Epithelial cell of esophagus (primary cell): ENCODE measurements at places on chromosomes 4 and X.
A peak's percentile ranks its signal among the peaks of the same experiment; 100 is the strongest.

DNA sequence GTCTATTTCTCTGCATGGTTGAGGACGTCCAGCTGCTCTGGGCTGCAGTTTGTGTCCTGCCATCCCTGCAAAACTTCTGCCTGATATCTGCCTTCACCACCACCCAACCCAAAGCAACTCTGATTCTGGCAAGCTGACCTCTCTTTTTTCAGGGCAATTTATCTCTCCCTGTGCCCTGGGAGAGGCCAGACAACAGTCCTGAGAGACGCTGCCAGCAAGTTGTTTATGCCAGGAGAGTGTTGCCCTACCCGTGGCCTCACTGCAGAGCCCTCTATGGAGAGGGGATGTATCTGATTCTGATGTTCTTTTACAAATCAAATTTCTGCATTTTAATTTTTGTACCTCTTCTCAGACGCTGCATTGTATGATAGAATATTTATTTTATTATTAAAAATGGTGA is 36.6 kb upstream of the BRWD3 start:
- no peak for DNase-seq

GRCh38 chr4:8647626-8648025 is 55.1 kb downstream of the CPZ start:
- no peak for DNase-seq

DNA sequence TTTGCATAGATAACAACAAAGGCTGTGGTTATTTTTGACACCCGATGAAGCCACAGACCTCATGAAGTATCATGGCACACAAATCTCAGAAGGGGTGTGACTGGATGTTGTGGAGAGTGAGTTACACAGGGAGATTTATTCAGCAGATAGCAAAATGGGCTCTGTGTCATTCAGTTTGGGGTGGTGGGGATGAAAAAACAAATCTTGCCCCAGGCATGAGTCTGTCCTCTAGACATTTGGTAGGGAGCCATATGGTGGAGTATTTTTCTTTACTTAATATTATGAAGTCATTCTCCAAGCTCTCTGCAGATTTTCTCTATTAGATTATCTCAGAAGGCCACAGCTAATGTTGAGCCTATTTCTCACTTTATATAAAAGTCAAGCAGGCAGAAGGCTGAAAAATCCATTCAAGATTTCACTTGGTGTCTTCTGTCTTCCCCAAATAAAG is 277.1 kb upstream of the TENM3 start:
- peak; percentile 17 for DNase-seq

- peak; percentile 15 for DNase-seq
Measured at GRCh38 chr4:23458054-23458453, 431.8 kb downstream of the PPARGC1A start.

DNA sequence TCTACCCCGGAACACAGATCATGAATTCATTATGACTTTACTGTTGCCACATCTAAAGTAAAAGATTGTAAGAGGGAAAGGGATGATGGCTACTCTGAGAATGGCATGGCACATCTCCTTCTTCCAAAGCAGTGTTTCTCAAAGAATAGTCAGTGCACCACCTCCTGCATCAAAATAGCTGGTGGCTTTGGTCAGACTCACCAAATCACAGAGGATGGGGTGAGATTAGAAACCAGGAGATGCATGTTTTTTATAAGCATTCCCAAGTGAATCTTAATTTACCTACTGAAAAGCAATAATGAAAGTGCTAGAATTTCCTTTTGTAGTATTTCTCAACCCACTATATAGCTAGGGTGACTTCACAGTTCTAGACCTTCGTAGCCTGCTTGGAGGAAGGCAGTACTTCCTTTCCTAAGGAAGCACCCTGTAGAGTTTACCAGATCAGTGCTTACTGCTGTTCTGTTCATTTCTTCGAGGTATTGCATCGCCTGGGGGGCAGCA is 340.8 kb upstream of the KLF3 start:
- no peak for DNase-seq

- no peak for DNase-seq
Measured at GRCh38 chr4:37132351-37132974, 112.1 kb upstream of the NWD2 start.

DNA sequence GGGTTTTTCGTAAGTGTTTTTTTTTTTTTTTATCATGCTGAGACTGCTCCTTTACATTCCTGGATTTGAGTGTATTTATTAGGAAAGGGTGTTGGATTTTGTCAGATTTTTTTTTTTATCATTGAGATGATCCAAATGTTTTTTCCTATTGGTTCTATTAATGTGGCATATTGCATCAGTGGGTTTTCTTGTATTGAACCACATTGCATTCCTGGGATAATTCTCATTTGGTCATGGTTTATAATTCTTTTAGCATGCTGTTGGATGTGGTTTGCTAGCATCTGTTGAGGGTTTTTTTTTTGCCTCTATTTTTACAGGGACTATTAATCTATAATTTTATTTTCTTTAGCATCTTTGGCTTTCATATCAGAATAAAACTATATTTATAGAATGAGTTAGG is 28.8 kb downstream of the COL4A5 start:
- DNase-seq, result no peak

DNA sequence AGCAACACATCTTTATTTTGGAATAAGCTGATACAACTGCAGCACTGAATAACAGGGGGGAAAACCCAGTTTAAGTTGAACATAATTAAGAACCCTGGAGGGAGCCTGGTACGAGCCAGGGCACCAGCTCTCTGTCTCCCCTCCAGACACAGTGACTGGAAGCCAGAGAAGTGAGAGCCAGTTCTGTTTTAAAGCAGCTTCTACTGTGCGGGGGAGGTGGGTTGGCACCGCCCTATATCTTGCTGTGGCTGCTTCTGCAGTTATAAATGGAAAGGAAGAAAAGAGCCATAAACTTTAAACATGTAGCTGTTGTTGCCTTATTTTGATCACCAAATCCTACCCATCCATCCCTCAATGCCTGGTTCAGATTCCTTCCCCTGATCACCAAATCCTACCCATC is 207.9 kb upstream of the ANXA3 start:
- DNase-seq, result no peak

GRCh38 chr4:24843096-24843495 is 47.7 kb downstream of the SOD3 start:
- DNase-seq, result no peak

DNA sequence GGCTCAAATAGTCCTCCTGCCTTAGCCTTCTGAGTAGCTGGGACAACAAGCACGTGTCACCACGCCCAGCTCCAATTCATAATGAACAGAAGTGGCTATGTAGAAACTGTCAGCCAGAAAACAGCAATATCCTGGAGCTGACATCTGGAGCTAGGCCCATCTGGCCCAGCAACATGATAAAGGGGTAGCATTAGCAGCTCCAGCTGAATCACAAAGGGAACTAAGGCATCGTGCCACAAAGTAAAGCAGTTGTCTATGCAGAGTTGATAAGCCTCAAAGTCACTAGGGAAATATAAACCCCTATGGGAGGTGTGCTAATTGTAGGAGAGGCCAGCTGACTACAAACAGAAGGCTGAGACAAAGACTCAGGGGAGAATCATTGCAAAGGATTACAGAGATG is 270.5 kb upstream of the GPC4 start:
- DNase-seq, result no peak

DNA sequence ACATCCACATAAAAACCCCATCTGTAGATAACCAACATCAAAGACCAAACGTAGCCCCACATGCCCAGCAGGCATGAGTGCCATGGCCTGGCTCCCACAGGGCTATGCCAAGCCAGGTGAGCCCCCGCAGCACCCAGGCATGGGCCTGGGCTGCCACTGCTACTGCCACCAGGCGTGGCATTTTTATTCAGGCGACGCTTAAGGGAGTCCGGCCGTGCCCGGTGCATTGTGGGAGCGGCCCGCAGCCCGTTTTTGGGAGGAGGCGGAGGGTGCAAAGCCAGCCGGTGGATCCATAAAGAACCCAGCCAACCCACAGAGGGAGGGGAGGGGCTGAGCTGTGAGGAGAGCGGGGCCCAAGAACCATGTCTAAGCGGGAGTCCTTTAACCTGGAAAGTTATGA is 205.9 kb downstream of the CHIC1 start:
- no peak for DNase-seq

DNA sequence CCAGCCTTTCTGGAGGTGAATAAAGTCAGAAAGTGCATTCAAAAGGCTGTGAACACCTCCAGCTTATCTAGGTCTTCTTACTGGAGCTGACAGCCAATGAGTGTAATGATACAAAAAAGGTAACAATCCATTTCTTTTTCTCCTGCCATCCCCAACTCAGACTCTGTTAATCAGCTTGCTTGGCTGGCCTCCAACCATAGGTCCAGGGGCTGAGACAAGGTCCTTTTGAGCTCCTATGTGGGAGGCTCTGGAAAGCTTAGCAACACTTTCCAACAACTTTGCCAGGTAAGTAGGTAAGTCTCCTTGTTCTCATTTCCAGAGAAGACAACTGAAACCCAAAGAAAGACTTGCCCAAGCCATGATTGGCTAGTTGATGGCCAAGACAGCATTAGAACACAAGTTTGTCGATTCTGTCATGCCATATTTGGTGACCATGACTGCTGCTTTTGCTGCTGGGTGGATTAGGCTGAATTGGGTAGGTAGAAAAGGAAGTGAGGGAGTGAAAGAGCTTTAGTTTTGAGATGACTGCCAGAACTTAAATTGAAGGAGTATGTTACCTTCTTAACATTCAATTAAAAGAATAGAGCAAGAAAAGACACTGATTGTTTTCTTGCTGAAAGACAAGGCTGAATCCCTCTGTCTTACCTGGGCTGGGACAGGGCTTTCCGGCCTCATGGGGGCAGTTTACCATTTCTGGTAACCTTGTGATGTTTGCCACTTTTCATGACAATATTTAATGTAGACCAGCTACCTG is 22.8 kb downstream of the VSIG4 start:
- DNase-seq, result no peak

DNA sequence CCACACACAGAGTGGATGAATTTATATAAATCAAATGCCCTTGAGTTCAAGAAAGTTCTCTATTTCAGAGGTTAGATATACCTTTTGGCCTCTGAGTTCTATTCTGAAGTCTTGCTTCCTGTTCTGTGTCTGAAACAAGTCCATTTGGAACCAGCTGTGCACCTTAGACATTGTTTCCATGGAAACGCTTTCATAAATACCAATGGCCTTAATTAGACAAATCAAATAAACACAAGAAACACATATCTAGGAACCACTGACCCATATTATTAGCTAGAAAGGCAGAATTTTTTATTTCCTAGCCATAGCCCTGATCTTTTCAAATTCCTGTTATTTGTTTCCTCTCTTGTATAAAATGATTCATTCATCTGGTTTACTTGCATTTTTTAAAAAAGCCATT is 8.4 kb upstream of the C4orf54 start:
- no peak for DNase-seq

GRCh38 chr4:14906805-14907204 is 95.5 kb upstream of the CPEB2 start:
- DNase-seq, result no peak

DNA sequence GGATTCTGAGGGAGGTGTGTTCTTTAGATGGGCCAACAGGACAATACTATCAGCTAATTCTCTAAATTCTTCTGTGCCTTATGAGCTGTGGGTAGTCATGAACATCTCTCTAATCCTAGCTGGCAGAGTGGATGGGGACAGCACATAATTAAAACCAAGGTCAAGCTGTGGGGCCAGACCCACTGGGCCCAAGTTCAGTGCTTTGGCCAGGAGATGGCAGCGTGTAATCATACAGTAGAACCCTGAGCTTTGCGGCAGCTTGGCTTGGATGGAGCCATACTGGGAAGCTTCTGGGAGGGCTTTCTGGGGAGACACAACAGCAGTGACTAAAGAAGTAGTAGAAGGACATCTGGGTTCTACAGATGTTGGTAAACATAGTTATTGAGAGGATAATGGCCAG is 140.3 kb upstream of the CXCL13 start:
- DNase-seq, result peak; percentile 50

DNA sequence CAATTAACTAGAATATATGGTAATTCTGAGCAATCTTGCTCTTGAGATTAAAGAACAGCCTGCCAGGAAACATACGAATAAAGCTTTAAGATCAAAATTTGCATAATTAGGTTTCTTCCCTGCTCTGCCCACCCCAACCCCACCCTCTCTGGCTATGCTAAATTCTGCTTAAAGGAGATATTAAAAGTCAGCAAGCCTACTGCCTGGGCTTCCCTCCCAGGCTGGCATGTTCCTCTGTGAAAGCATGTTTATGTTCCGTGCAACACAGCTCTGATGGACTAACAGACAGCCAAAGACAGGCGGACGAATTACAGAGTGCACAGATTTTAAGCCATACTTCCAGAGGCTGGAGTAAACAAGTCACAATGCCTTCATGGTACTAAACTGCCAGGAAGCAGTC is 28.4 kb downstream of the CD99L2 start:
- no peak for DNase-seq

GRCh38 chr4:10046471-10046870 is 25.2 kb upstream of the SLC2A9 start:
- no peak for DNase-seq

- no peak for DNase-seq
Measured at GRCh38 chr4:83489711-83490326, 4.9 kb upstream of the ABRAXAS1 start.

DNA sequence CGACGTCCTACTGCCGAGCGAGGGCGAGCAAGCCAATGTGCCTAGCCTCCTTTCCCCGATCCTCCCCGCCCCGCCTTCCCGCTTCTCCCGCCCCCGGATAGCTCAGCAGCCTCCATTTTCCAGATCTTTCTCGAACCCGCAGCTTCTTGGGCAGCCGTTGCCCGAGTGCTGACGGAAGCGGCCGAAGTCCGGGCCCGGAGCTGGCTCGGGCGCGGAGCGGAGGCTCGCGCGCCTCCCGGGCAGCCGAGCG is 172 bp upstream of the HSPA4L start:
- DNase-seq, result peak; percentile 88

DNA sequence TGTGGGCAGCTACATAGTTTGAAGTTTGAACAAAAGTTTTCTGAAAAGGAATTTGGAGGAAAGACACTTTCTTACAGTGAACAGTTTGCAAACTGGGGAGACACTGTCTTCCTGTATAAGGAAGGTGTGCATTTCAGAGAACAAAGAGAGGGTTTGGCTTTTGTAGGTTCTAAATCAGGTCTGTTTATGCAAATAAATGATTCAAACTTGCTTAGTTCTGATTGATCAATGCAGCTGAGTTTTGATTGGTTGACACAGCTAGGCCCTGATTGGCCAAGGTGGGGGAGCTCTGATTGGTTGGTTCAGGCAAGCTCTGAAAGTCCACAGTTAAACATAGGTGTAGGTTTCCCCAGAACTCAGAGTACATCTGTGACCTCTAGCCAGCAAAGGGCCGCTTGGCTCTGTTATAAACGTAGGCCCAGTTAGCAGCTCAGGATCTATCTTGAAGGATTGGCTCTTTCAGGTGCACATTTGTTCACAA is 63.0 kb upstream of the ENPP6 start:
- DNase-seq, result no peak

DNA sequence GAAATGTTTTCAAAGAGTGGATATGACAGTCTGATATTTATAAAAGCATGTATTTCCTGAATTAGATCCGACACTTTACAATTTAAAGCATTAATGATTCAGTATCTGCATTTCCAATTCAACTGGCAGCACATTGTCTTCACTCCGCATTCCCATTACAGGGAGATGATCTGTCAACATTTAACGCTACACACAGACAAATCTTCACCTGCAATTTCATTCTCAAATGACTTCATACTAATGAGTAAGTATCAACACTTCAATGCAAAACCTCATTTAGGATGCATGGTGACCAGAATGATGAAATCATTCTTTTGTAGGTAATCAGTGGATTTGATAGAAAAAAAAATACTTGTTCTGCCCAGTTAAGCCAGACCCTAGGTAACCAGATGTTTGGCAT is 749.6 kb downstream of the CENPC start:
- no peak for DNase-seq
